Upper lobe of right lung (tissue), 1 donor: ENCODE measurements at places on chromosomes 5 and 9.

DNA sequence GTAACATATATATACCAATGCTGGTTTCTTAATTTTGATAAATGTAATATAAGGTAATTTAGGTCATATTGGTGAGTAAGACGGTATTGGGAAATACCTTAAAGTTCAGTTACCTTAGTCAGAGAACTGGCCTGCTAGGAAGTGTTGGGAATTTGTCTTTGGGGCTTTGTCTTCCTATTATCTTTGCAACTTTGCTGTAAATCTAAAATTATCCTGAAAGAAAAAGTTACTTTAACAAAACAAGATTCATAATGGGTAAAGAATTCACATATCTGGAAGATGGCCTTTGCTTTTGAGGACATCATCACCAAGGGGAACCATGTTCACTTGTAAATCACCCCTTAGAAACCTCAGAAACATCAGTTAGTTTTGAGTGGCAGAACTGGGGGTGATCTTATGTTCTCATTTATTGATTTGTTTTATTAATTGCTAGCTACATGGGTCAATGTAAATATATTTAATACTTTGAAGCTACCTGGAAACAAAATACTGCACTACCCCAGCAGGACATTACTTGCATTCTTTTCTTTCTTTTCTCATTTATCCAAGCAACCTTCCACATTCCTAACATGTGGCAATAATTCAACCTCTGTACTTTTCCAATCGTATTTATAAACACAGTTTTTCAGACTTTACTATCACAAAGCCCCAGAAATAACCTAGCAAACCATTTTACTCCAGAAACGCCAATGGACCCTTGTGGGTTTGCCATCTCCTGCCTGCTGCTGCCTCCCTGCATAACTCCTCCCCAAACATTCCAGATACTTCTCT, 41.4 kb downstream of the GLIS3 start:
- no peaks in the 10 kb centered on the region for H3K36me3 ChIP-seq
- no peak overlapping the region for H3K27ac ChIP-seq
- H3K4me3 ChIP-seq, result no peak overlapping the region

DNA sequence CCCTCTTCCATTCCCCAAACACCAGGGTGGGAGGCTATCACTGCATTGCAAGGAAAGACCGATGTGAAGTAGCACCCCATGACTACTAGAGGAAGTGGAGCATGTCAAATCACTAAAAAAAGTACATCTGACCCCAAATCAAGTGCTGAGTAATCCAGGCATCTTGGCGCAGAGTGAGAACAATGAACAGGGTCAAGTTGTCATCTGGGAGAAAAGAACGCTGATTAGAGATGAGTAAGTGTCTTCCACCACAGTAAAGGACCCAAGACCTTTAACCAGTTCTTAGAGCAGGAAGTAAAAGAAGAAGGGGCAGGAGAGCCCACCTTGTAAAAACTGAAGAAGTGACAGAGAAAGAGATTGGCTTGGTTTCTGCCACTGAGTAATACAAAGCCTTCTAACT, 75.0 kb upstream of the RAD23B start:
- no peak overlapping the region for H3K27ac ChIP-seq
- no peaks in the 10 kb centered on the region for H3K4me1 ChIP-seq
- no peak for DNase-seq
- no peaks in the 10 kb centered on the region for H3K27me3 ChIP-seq

- H3K27me3 ChIP-seq, result peaks cover 25% of the 10 kb centered on the region
- DNase-seq, result no peak
- H3K27ac ChIP-seq, result no peak overlapping the region
- H3K36me3 ChIP-seq, result no peaks in the 10 kb centered on the region
- peaks cover 10% of the 10 kb centered on the region for H3K4me1 ChIP-seq
Observed at GRCh38 chr5:5139336-5139776, 774 bp upstream of the ADAMTS16 start.

DNA sequence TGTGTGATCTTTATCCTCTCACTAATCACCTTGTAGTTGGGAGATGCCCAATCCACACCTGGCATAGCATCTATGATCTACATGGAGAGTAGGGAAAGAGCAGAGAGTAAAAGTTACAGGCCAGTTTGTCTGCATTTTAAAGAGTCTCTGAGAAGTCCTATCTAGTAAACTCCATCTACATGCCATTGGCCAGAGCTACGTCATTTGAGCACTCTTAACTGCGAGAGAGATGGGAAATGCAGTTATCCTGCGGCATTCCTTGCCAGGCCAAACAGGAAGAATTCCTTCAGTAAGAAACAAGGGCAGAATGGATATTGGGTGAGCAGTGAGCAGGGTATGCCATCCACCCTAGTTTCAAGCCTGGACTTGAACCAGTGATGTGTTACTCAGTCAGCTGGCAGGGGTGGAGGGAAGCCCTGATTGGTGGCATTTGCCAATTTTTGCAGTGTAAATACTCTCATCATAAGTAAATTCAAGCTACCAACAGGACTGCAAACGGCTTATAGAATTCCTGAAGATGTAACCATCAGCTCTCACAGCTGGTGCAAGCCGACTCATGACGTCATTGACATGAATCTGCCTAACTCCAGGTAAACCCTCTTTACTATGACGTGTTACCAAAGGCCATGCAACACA, 156.8 kb upstream of the MSX2 start:
- no peaks in the 10 kb centered on the region for H3K27me3 ChIP-seq
- no peak overlapping the region for H3K4me3 ChIP-seq
- DNase-seq, result no peak
- no peaks in the 10 kb centered on the region for H3K4me1 ChIP-seq

- no peak overlapping the region for H3K27ac ChIP-seq
- no peak for DNase-seq
- no peaks in the 10 kb centered on the region for H3K36me3 ChIP-seq
Observed at GRCh38 chr5:169226895-169227294, 74.0 kb downstream of the SLIT3 start.

- H3K27me3 ChIP-seq, result no peaks in the 10 kb centered on the region
- no peak overlapping the region for H3K27ac ChIP-seq
- no peaks in the 10 kb centered on the region for H3K4me1 ChIP-seq
- no peaks in the 10 kb centered on the region for H3K36me3 ChIP-seq
- H3K4me3 ChIP-seq, result no peak overlapping the region
Observed at GRCh38 chr5:31377274-31377946, 154.5 kb downstream of the DROSHA start.

DNA sequence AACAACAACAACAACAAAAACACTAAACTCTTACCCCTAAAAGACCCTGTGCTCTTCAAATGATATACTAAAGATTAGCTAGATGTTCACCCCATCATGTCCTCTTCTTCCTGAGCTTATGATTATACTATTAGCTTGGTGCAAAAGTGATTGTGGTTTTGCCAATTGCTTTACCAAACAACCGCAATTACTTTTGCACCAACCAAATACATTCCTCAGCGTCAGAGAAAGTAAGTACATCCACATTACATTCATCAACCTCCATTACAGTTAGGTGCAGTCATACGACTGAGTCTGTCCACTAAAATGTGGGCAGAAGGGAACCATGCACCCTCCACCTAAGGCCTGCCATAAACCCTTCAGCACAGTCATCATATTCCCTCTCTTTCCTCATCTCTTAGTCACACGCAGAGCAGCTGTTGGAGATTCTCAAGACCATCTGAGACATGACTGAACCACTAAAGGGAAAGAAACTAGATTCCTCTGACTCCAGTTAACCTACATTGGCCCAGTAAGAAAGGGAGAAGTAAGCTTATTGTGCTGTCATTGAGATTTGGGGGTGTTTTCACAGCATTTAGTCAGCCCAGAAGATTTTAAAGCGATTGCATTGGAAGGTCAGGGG, 181.6 kb upstream of the TLE4 start:
- no peak for DNase-seq
- no peak overlapping the region for H3K4me3 ChIP-seq
- no peaks in the 10 kb centered on the region for H3K27me3 ChIP-seq
- no peaks in the 10 kb centered on the region for H3K36me3 ChIP-seq
- no peak overlapping the region for H3K27ac ChIP-seq
- H3K4me1 ChIP-seq, result no peaks in the 10 kb centered on the region

- DNase-seq, result no peak
Observed at GRCh38 chr5:160824301-160825001, 27.6 kb downstream of the ATP10B start.

DNA sequence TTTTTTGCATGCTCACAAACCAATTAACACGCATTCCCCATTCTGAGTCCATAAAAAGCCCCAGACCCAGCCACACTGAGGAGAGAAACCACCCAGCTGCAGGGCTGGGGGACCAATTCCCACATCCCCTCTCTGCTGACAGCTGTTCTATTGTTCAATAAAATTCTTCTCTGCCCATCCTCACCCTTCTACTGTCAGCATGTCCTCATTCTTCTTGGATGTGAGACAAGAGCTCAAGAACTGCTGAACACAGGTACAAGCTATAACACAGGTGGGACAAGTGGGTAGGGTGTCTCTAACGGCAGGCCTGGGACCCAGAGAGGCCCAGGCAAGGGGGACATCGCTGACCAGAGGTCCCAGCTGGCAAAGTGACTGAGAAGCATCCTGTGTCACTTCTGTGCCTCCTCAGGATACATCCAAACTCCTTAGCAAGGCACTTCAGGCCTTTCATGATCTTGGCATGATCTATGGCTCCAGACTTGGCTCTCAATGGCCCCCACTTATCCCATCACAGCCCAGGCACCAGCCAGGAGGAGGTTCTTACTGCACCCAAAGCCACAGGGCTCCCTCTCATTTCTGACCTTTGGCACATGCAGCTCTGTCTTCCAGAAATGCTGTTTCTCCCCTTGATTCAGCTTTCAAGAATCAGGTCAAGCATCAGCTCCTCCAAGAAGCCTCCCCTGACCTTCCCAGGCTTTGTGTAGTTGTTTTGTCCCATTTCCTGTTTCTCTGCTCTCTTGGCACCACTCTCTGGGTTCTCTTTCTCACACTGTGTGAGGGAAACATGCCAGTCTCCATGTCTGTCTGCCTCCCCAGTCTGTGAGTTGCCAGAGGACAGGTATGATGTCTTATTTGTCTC, 7.3 kb upstream of the ALDH1B1 start:
- H3K27me3 ChIP-seq, result no peaks in the 10 kb centered on the region
- H3K27ac ChIP-seq, result no peak overlapping the region
- H3K36me3 ChIP-seq, result no peaks in the 10 kb centered on the region

- no peak overlapping the region for H3K27ac ChIP-seq
- H3K36me3 ChIP-seq, result no peaks in the 10 kb centered on the region
- H3K4me1 ChIP-seq, result no peaks in the 10 kb centered on the region
- no peak for DNase-seq
- H3K27me3 ChIP-seq, result no peaks in the 10 kb centered on the region
Observed at GRCh38 chr5:97191893-97192292, 8.8 kb upstream of the RIOK2 start.

DNA sequence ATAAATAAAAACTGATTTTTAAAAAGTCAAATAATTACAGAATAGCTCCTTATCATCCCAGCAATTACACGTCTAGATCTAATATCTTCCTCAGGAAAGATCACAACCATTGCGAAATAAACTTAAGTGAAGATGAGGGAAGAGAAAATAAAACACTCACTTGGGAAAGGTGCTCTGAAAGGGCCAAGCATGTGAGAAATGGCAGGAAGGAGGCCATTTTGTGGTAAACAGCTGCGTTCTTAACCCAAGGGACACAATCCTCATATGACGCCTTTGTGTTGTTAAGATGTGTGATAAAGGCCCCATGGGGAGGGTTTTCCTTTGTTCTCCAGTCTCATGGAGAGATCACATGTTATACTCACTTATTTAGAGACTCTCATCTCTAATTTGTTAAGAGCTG, 32.5 kb downstream of the JAKMIP2 start:
- no peak overlapping the region for H3K27ac ChIP-seq
- H3K36me3 ChIP-seq, result no peaks in the 10 kb centered on the region
- DNase-seq, result no peak
- no peaks in the 10 kb centered on the region for H3K27me3 ChIP-seq
- no peak overlapping the region for H3K4me3 ChIP-seq

DNA sequence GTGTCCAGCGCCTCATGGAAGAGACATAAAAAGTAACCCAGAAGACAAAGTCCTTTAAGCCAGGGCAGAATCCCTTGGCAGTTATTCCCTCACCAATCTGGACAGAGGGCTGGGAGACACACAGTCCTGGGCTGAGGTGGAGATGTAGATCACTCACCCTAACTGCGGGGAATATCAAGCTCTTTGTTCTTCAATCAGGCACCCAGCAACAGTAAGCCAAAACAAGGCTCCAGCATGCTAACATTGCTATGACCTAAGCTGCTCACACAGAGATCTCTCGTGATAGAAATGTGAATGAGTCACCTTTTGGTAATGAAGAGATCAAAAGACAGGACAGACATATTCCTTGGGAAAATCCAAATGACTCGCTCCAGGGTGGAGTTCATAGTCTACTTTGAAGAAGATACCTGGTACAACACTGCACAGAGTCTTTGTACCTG, 101.3 kb downstream of the FBN2 start:
- no peak overlapping the region for H3K4me3 ChIP-seq
- H3K27ac ChIP-seq, result no peak overlapping the region
- no peak for DNase-seq
- no peaks in the 10 kb centered on the region for H3K27me3 ChIP-seq

DNA sequence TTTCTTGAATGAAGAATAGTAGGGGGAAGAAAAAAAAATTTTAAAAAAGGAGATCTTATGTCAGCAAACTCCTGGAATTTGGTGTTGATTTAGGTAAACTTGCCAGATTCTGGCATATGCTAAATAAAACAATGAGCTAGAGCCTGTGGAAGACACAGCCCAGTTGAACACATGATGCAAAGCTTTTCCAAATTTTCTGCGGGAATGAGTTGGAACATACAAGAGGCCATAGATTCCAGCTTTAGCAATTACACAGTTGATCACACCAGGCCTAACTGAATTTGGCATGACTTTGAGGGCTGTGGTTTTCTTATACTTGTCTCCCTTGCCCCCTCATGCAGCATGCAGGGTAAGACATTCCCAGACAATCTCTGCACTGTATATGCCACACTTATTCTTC, 297.0 kb downstream of the SH3GL2 start:
- no peak overlapping the region for H3K27ac ChIP-seq
- no peaks in the 10 kb centered on the region for H3K36me3 ChIP-seq
- DNase-seq, result no peak

GRCh38 chr9:126096340-126096739, 230.3 kb upstream of the MVB12B start:
- H3K27ac ChIP-seq, result no peak overlapping the region
- no peak overlapping the region for H3K4me3 ChIP-seq

- no peaks in the 10 kb centered on the region for H3K36me3 ChIP-seq
- no peaks in the 10 kb centered on the region for H3K4me1 ChIP-seq
- DNase-seq, result no peak
- no peak overlapping the region for H3K4me3 ChIP-seq
- H3K27me3 ChIP-seq, result no peaks in the 10 kb centered on the region
Observed at GRCh38 chr5:41721516-41721915, 148.7 kb downstream of the OXCT1 start.

GRCh38 chr5:17785774-17786173, 151.5 kb downstream of the TAF11L14 start:
- H3K4me3 ChIP-seq, result no peak overlapping the region
- H3K4me1 ChIP-seq, result no peaks in the 10 kb centered on the region
- no peaks in the 10 kb centered on the region for H3K36me3 ChIP-seq
- H3K27ac ChIP-seq, result no peak overlapping the region

- H3K4me1 ChIP-seq, result no peaks in the 10 kb centered on the region
- H3K36me3 ChIP-seq, result no peaks in the 10 kb centered on the region
- H3K27ac ChIP-seq, result no peak overlapping the region
- no peak for DNase-seq
Observed at GRCh38 chr5:114255260-114255659, 106.6 kb upstream of the KCNN2 start.
